ENCODE measurements at places on chromosomes 6 and 20.

DNA sequence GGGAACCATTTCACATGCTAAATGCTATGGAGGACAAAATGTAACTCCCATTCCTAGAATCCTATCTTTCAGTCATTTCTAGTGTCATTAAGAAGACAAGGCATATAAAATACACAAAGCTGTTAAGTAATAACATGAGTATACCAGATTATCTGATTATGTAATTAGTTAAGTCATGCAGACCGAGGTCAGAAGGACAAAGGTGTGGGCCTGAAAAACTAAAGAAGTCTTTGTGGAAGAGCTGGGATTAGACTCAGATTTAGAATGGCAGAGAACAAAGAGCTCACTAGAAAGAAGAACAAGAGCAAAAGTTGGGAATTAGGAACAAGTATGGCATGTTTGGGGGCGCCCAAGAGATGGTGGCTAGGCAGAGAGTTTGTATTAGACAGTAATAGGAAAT lies 37.0 kb downstream of the EFHC1 start:
- no peak for DNase-seq

DNA sequence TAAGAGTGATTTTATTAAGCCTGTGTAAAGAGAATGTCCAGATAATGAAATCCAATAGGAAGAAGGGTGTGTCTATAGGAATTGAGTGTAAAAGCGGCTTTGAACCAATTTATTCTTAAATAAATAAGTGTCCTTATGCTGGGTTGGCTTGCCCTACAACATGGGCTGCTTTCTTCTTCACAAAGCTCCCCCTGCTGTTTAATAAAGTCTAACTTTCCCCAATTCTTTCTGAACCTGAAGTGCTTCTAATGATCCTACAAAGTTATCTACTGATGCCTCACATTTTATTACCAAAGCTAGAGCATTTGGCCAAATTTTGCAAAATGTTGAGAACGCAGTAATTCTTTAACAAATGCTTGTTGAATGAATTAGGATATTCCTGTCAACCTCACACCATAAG lies 36.3 kb upstream of the SIRT5 start:
- peak; percentile 45 for DNase-seq

DNA sequence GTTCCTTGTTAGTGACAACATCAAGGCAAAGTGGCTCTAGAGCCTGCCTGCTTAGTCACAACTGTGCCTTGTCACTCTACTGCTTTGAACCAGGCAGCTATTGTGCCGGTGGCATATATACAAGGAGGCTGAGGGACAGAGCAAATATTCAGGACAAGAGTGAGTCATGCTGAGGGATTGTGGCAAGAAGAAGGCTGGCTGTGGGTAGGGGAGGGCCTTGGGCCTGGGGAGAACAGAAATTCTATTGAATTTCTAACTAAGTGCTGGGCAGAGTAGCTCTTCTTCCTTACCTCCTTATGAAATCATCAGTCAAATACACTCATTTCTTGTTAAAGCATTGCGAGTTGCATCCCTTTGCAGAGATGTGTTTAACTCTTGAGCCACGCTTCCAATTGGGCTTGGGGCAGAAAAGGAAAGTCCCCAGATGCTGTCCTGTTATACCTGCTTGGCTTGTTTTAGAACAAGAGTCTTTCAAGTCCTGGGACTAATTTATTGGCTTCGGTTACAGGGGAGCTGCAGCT lies 59.7 kb downstream of the PFDN4 start:
- no peak for DNase-seq

DNA sequence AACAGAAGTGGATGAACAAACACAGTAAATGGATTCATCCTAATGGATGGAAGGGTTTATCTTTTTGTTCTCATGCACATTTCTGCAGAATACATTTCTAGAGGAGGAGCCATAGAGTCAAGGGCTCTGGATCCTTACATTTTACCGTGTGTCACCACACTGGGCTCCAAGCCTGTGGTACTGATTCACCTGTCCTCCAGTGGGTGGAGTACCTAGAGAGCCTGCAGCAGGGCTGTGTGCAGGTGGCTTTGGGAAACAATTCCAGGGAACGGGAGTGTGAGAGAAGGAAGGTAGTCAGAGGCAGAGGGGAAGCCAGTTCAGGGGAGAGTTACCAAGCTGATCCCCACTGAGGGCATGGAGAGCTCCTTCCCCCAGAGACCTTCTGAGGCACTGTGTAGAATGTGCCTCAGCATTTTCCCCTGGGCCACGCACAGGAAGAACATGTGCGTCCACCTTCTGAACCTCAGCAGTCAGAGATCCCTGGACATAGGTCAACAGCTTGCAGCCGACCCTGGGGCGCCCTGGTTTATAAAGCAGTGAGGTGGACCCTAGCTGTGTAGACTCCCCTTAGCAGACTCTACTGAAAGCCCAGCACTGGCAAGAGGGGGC lies 85.3 kb upstream of the SLC22A23 start:
- no peak for DNase-seq

GRCh38 chr6:15476631-15477380 lies 186.0 kb downstream of the DTNBP1 start:
- no peak for DNase-seq

GRCh38 chr20:9353180-9353915 lies 161.0 kb upstream of the LAMP5 start:
- no peak for DNase-seq

- DNase-seq: no peak
Observed at GRCh38 chr20:539848-540247, 3.7 kb downstream of the CSNK2A1 start.

GRCh38 chr6:150925976-150926375 lies 60.5 kb downstream of the MTHFD1L start:
- no peak for DNase-seq

GRCh38 chr20:53981130-53981529 lies 89.3 kb downstream of the BCAS1 start:
- DNase-seq: no peak

DNA sequence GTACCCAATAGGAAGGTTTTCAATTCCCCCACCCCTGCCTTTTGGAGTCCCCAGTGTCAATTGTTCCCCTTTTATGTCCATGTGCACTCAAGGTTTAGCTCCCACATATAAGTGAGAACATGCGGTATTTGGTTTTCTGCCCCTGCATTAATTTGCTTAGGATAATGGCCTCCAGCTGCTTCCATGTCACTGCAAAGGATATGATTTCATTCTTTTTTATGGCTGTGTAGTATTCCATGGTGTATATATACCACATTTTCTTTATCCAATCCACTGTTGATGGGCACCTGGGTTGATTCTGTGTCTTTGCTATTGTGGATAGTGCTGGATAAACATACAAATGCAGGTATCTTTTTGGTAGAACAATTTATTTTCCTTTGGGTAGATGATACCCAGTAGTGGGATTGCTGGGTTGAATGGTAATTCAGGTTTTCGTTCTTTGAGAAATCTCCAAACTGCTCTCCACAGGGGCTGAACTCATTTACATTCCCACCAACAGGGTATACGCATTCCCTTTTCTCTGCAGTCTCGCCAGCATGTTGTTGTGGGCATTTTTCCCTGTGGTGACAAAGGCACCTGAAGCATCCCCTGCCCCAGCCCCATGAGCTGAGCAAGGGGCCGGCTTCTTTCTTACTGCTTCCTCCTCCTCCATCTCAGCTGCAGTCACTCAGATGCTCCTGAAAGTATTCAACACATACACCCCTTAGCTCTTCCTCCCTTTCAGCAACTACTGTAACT lies 66.7 kb downstream of the ELOVL2 start:
- no peak for DNase-seq

DNA sequence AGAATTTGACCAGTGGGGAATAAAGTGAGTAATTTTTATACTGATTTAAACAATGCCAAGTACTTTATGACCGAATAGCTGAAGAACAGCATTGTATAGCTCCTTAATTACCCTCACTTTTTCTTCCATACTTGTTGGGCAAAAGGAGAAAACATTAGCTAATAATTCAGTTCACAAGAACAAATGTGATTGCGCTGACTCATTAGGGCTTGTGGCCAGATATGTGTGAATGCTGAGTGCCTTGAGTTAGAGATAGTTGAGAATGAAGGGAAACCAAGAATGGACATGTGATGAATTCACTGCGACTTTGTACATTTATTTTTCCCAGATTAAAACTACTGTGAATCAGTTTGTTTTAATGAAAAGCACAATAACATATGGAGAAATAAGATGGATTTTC lies 669.4 kb downstream of the TFAP2A start:
- no peak for DNase-seq

DNA sequence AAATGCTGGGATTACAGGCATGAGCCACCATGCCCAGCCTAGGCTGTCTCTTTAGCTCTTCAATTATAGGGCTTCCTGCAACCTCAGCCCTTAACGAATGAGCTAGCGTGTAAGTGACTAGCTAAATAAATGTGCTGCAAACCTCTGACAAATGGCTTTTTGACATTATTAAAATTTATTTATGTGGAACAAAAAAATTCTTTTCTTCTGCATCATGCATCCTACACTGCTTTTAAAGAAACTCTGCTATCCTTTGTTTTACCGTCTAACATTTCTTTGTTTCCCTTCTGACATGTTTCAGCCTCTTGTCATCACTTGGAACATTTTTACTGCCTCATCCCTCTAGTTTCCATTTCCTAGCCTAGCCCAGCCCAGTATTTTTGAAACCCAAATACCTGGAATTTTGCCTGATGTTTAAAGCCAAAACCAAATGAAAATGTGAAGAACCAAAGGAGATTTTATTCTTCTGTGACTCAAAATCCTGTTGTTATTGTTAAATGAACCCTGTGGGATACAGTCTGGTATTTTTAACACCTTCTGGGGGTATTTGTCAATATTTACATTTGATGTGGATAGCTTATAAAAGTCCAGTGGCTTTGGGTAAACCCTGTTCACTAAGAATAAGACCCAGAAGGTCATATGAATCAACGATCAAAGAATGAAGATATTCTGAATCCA lies 9.5 kb downstream of the NT5E start:
- no peak for DNase-seq

GRCh38 chr20:23970049-23970448 lies 18.5 kb downstream of the GGTLC1 start:
- DNase-seq: no peak

DNA sequence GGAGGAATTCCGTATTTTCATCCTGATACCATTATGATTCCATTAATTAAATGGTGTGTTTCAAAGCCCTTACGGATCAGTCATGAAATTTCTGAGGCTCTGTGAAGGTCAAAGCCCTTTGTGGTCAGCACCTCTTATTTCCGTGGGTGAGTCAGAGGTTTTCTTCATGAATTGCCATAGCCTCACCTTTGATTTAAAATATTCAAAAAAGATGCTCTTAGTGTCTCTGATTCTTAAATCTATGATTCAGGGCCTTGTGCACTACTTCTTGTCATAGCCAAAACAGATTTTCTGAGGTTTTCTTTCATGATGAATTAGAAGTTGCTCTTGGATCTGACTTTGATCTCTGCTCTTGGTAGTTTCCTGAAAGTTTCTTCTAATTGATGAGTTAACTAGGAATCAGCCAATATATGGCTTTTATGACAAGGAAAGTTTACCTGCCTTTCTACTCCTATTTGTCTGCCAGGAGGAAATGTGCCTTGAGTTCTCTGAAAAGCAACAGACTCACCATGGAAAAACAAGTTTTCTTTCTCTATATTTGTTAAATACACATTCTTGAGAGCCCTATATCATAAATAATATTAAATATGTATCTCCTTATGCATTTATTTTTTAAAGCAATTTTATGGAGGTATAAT lies 613.0 kb downstream of the UTRN start:
- DNase-seq: no peak

GRCh38 chr6:139376604-139377218 lies 2.3 kb upstream of the CITED2 start:
- DNase-seq: no peak

DNA sequence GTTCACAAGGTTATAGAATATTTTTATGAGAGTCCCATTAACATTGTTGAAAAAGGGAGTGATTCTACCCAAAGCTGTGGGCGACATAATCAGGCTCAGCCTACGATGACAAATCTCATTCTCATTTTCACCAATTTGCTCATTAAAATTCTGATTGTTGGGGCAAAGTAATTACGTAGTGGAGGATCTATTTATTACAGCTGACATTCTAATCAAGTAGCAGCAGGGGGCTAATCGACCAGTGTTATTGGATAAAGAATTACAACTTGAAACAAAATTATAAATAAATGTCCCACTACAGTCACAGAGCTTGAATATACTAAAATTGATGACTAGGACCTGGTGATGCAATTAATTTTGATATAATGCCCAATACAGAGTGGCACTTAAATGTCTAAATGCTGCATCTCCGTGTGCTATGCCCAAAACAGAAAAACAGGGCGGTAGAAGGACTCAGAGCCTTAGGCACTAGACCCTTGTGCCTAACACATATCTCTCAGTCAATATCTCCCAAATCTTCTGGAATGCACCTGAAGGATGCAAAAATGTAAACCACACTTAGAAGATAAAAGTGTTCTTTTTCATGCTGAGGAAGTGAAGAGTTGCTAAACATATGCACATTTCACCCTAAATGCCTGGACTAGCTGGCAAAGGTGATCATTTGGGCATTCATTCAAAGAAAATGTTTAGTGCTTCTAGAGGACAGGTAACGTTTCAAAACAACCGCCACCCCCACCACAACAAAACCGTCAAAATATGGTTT lies 88.3 kb downstream of the CD24 start:
- no peak for DNase-seq

DNA sequence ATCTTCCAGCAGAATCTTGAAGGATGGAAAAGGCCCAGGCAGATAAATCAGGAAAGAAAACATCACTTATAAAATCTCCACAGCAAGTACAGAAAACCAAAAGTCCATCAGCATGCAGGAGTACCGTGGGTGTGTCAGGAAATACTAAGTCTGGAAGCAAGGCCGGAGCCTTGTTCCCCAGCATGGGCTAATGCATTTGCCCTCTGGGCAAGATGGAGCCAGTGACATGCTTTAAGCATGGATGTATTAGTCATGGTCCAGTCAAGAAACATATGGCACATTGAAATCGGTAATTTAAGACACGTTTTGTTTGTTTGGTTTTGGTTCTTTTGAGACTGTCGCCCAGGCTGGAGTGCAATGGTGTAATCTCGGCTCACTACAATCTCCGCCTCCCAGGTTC lies 506.0 kb upstream of the JARID2 start:
- DNase-seq: no peak

DNA sequence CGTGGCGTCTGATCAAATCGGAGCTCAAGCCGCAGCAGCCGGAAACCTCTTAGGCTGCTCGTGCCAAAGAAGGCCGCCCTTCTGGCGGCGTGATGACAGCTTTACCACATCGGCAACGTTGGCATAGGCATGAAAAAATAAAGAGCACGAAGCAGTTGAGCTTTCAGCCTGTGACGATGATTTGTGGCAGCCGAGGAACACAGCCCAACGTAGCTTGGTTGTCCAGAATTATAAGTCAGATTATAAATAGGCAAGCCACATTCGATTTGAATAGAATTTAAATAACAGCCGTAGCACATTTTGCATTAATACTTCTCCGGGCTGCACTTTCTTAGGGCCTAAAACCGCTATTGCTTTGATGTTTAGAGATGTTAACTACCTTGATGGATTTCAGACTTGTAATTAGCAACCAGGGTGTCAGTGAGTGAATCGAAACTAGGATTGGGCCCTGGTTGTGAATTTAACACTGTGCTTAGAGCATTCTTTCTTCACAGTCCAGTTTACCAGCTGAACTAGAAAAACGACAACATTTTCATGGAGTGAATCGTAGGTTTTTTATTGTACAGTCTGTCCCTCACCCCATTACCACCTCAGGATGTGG lies 864 bp upstream of the BCLAF1 start:
- peak; percentile 92 for DNase-seq

All from CD4-positive, alpha-beta T cell treated with Interleukin-4 for 1 hour (primary cell).